ENCODE measurements at places on chromosomes 6 and 20.

DNA sequence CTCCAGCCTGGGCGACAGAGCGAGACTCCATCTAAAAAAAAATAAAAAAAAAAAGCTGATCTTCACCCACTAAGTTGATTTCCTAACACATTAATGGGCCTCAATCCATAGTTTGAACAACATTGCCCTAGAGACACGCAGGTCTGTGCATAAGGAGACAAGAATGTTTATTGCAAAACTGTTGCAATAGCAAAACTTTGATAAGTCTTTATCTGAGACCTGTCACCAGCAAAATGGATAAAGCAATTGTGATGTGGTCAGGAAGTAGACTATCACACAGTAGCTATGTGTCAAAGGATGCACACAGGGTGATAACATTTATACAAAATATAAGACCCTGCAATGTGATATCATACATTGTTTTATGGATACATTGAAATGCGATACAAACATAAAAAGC is 4.2 kb upstream of the ITPR3 start:
- no peak for DNase-seq

GRCh38 chr6:144797881-144798589 is 512.9 kb downstream of the UTRN start:
- DNase-seq, result no peak

DNA sequence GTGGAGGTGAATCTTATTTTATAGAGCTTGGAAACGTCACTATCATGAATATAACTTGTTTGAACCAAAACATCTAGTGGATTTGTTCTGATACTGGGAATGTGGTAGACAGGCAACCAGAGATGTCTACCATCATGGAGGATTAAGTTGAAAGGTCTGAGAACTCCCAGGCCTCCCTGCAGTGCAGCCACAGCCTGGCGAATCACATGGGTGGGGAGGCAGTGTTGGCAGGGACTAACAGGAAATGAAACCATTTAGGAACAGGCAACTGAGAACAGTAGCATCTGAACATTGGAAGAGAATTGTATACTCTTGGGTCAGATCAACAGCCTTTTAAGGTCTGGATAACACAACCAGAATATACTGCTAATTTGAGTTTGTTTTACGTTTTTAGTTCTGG is 22.3 kb upstream of the CEP162 start:
- DNase-seq, result no peak

DNA sequence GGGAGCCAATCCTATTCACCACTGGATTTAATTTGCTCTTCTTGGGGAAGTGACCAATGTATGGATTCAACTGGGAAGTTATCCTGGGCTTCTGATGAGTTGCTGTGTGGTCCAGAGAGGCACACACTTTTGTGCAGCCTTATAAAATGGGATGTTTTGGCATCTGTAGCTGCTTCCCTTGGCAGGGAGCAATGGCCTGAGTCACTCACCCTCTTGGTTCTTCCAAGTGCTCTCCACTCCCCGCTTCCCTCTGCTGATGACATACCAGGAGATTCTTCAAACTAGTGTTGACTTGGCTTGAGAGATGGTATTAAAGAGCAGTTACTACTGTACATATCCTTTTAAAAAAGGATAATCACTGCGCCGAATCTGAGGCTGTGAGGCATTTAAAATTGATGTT is 105.8 kb downstream of the JARID2 start:
- no peak for DNase-seq

GRCh38 chr6:139308936-139309603 is 17.3 kb upstream of the TXLNB start:
- DNase-seq, result no peak

DNA sequence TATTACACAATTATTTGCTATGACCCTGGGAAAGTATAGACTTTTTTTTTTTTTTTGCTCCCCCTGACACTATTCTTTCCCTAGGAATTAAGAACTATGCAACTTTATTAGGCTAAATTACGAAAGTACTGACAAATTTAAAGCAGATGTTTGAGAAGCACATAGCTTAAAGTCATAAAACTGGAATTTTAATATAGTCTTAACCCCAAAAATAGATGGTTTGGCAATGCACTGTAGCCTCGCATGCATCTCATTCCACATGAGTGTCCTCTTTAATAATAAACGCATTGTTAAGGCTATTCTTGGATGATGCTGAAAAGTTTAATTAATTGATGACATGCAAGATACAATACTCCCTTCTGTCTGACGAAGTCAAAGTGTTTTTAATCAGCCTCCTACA is 49.3 kb downstream of the TBC1D7 start:
- no peak for DNase-seq

GRCh38 chr6:121961619-121962125 is 437.8 kb upstream of the HSF2 start:
- no peak for DNase-seq

DNA sequence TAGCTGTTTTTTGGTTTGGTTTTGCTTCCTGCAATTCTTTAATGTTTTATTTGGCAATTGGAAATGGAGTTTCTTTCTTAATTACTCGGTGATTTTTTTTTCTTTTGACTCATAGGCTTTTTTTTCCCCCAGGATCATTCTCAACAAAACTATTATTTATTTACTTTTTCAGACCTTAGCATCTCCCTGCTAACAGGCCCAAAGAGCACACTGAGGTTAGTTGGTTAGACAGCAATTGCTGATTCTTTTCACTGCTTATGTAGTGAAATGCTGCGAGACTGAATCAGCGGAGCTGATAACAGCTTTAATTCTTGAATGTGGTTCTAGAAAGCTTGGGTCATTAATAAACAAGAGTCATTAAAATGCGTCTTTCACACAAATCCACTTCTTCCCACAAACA is 79.1 kb upstream of the ZFP64 start:
- no peak for DNase-seq

DNA sequence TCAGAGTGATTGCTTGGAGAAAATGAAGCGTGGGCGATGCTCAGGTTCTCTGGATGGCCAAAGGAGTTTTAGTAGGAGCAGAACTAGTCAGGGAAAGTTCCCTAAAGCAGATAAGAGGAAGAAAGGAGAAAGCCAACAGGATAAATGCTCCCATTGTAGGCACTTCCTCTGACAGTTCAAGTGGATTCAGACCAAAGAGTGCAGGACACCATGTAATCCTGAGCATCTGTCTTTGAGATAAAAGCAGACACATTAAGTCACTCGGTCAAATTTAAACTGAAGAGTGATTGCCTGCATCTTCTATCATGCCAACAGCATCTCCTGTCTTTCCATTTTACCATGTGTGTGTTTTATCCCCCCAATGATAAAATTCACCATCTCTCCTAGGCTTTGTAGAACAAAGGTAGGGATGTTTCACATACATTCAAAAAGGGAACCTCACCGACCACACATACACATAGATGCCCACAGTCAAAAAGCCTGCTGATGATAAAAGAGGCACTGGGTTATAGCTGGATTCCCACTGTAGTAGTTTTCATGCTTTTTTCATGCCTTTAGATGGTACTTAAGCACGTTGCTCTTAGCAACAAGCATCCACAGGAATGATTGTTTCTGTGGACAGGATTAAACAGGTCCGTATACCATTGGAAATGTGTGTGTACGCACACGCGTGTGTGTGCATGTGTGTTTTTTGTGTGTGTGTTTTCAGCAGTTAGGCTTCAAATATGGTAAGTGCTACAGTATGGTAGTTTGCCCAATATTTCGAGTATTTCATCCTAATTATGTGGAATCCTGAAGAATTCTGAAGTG is 7.0 kb downstream of the GRIK2 start:
- no peak for DNase-seq

DNA sequence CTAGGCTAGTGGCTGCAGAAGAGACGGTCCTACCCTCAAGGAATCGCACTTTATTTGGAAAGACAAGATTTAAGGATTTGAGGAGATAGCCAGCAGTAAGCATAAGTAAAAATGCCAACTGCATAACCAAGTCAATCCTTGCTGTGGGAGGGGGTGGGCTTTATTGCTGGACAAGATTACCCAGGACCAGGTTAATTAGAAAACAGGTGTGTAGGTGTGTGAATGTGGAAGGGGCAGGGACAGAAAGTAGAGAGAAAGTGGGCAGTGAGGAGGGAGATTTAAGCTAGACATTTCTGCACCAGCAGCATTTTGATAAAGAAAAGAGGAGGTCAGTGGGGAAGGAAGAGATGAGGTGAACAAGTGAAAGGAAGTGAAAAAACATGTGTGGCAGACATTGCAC is 89.7 kb upstream of the OGFRL1 start:
- DNase-seq, result no peak

- DNase-seq, result no peak
Observed at GRCh38 chr20:53079828-53080686, 107.9 kb downstream of the TSHZ2 start.

- DNase-seq, result no peak
Observed at GRCh38 chr20:16485401-16485800, 87.8 kb downstream of the KIF16B start.

DNA sequence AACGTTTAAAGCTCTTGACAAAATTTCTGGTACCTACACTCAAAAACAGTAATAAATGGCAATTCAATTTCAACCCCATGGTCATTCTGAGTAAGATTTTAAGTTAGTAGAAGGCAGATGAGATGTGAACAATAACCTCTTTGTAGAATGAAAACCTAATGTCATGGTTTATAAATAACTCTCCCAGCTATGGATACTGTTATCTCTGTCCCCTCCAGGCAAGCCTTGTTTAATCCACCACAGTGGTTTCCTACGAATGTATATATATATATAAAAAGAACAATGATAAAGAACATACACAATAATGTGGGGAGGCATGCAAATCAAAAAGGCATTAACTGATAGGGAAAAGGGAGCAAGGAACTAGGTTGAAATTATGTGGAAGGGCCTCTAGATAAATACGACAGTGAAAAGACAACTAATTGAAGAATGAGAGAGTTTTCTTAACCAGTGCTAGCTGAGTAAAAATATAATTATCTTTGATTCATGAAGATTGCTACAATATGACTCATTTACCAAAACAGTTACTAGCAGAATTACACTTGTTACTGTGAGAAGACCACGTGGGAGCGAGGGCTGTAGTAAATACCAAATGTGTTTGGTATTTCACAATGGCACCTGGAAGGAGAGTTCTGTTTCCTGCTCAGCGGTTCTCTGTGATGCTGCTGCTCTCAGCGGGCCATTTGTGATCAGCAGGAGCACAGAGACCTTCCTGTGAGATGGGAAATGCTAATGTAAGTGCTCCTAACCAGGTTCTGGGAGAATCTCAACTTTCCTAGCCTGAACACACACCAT is 173.7 kb downstream of the MBOAT1 start:
- DNase-seq, result no peak

DNA sequence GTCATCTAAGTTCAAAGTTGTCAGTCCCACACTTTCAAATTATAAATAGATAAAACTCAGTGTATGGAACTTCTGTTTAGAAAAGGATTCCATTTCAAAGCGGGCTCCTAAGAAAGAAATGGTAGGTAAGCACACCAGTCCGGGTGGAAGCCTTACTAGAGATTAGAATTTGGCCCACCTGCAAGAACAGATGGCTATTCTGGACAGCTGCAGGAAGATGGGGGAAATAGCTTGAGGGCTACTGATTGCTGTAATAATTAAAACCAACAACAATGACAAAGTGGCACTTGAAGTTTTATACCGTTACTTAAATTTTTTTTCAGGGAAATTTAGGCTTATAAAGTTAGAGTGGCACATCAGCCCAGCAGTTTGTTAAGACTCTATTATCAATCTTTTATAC is 83.3 kb downstream of the HIVEP2 start:
- DNase-seq, result no peak

DNA sequence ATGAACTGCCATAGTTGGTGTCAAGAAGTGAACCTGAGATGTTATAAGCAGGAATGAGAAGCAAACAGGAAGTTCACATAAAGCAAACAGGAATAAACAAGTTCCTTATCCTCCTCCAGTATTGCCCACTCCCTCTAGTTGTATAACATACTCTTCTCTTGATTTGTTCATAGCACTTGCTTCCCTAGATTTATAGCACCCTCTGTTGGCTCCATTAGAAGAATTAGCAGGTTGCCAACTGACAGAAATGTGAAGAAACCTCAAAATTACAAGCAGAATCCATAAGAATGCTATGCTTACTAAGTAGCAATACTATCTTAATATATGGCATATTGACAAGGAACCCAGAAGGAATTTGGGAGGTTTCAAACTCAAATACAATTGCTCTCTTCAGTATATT is 195.4 kb downstream of the TBX18 start:
- DNase-seq, result no peak

DNA sequence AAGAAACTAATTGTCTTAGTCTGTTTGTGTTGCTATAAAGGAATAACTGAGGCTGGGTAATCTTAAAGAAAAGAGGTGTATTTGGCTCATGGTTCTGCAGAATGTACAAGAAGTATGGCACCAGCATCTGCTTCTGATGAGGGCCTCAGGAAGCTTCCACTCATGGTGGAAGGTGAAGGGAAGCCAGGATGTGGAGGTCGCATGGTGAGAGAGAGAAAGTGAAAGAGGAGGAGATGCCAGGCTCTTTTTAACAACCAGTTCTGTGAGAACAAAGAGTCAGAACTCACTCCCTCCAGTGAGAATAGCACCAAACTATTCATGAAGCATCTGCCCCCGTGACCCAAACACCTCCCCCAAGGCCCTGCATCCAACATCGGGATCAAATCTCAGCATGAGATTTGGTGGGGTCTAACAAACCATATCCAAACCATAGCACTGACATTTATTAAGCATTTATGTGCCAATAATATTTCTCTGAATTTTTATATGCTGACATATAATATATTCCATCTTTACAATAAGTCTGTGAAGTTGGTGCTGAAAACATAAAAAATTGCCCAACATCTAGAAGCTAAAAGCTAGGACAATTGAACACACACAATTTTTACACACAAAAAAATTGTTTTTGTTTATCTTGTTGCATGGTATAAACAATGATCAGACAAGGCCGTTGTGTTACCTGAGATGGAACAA is 29.2 kb upstream of the BTN3A2 start:
- no peak for DNase-seq

- no peak for DNase-seq
Observed at GRCh38 chr6:37537548-37537947, 37.9 kb upstream of the CCDC167 start.

DNA sequence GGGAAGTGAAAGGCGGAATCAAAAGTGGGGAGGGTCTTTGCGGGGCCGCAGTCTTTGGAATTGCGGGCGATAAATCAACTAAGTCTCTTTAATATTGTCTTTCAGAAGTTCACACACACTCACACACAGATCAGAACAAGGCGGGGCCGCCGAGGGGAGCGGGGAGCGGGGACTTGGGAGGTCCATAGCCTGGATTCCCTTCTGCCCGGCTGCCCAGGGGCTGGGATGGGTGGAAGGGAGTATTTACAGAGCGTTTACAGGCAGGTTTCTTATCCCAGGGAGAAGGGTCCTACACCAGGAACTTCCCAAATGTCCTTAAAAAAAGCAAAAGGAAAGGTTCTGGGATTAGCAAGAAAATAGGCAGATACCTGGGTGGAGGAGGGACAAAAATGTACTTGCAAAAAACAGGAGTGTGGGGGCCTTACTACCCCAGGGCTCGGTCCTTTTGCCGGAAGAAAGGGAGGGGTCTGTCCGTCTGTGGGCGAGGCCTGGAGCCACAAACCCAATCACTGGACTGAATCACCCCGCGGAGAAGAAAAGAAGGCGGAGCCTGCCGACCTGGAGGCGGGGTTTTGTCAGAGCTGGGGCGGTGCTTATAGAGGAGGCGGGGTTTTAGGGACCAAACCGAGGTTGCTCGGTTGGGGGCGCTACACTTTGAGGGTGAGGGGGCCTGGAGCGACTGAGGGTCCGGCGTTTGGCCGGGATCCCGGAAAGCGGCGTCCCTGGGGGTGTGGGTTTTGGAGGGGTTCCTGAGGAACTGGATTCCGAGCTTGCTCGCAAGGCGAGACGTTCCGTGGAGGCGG is 3.2 kb downstream of the PRRT1 start:
- peak; percentile 88 for DNase-seq

Data from activated CD4-positive, alpha-beta T cell treated with anti-CD3 and anti-CD28 coated beads for 48 hours (primary cell).